ENCODE measurements at places on chromosomes 5 and 9. TPM values are rescaled to one million over a fixed set of nuclear protein-coding genes. Genes with fewer than 3 reads are reported as not detected.

GRCh38 chr5:173178369-173178910 is 34.1 kb downstream of the BNIP1 start:
- no peak overlapping the region for H3K4me3 ChIP-seq
- H3K36me3 ChIP-seq = no peaks in the 10 kb centered on the region
- no peaks in the 10 kb centered on the region for H3K27me3 ChIP-seq
- no peaks in the 10 kb centered on the region for H3K4me1 ChIP-seq
- DNase-seq = no peak

DNA sequence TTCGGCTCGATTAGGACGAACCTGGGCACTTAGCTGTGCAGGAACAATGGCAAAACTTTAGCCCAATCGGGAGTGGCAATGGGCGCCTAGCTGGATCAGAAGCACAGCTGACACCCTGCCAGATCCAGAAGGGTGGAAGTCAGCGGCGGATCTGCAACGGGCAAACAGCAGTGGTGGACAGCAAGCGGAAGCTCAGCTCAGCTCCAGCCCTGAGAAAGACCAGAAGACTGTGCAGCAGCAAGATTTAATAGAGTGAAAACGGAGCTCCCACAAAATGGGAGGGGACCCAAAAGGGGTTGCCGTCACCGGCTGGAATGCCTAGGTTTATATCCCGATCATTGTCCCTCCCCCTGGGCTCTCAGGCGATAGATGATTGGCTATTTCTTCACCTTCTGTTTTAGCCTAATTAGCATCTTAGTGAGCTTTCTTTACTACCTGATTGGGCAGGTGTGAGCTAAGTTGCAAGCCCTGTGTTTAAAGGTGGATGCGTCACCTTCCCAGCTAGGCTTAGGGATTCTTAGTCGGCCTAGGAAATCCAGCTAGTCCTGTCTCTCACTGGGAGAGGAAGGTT is 1237.9 kb downstream of the CDH12 start:
- H3K36me3 ChIP-seq = no peaks in the 10 kb centered on the region
- H3K27ac ChIP-seq = no peak overlapping the region
- no peak overlapping the region for H3K4me3 ChIP-seq

TAF11L10 gene
- not detected for total RNA-seq

DNA sequence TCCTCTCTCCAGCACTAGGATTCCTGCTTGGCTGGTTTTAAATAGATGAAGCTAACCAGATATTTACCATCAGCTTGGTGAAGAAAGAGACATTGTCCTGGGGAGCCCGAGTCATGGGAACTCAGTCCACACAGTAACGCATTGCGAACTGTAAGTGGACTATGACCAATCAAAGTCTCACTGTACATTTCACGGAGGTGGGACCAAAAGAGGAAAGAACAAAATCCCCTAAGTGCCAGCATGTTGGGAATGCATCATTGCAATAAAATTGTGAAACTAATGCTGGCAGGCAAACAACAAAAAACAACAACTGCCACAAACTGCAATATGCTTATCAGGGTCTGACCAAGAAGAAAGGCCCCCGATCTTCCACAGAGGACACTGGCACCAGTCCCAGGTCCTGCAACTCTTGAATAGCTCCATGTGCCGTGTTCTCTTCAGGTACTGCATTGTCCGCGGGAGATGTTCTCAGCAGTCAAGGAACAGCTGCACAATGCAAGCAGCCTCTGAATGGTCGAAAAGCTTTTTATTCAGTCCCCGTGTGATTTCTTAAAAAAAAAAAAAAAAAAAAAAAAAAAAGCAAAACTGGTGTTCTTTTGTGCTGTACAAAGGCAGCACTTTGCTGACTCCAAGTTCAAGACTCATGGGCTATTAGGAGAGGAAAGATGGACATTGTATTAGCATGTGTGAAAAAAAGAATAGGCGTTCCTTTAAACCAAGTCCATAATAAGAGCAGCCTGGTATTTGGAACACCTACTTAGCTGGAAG is 38.1 kb downstream of the SEMA6A start:
- no peak overlapping the region for H3K27ac ChIP-seq
- no peak for DNase-seq
- no peaks in the 10 kb centered on the region for H3K36me3 ChIP-seq
- H3K4me3 ChIP-seq = no peak overlapping the region

SYK gene
- 0.19 TPM for total RNA-seq

All from activated naive CD4-positive, alpha-beta T cell treated with anti-CD3 and anti-CD28 coated beads for 36 hours (primary cell).